Endodermal cell (in vitro differentiated cells): ENCODE measurements at places on chromosomes 6 and 20. TPM values are rescaled to one million over a fixed set of nuclear protein-coding genes. Genes with fewer than 3 reads are reported as not detected.

GRCh38 chr6:146219101-146219500 is 190.2 kb downstream of the GRM1 start:
- H3K36me3 ChIP-seq: no peaks in the 10 kb centered on the region
- no peaks in the 10 kb centered on the region for H3K27me3 ChIP-seq
- H3K4me3 ChIP-seq: no peak overlapping the region
- no peak for DNase-seq
- peaks cover 12% of the 10 kb centered on the region for H3K4me1 ChIP-seq

DNA sequence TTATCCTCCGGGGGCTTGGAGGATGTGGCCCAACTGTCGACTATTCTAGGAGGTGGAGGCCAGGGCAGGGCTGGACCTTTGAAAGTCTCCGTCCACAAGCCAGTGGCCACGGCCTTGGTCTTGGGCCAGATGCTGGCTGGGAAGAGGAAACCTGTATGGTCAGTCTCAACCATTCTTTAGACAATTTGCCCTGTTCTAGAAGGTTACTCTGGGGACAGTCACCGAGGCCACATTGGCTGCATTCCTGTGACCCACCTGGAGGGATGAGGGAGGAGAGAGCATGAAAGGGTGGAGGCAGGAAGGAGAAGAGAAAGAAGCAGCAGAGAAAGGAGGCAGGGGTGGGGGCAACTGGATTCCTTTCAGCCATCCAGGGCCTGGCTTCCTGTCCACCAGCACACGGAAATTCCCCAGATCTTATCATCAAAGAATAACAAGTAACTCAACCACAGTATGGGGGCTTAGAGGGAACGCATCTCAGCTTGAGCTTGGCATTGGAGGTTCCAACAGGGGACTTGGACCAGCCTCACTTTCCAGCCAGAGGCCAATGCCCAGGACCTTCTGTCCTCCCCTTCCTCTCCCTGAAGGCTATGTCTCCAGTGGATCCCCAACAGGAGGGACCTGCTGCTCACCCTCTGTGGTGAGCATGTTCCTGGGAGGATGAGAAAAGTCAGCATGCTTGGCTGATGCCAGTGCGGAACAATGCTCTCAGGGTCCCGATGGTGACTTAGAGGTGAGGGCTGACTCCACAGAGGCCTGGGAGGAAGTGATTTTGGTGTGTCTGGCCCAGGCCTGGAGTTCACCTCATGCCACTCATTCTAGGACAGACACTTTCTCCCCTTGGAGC is 30.4 kb downstream of the TGM2 start:
- H3K27ac ChIP-seq: no peak overlapping the region
- no peak for DNase-seq
- no peaks in the 10 kb centered on the region for H3K36me3 ChIP-seq
- H3K4me3 ChIP-seq: no peak overlapping the region

- H3K36me3 ChIP-seq: peaks cover 93% of the 10 kb centered on the region
- no peak overlapping the region for H3K27ac ChIP-seq
- no peak overlapping the region for H3K4me3 ChIP-seq
- no peak for DNase-seq
- peaks cover 13% of the 10 kb centered on the region for H3K4me1 ChIP-seq
These were observed 13.1 kb downstream of the PRDM1 start for GRCh38 chr6:106099235-106099537.

DNA sequence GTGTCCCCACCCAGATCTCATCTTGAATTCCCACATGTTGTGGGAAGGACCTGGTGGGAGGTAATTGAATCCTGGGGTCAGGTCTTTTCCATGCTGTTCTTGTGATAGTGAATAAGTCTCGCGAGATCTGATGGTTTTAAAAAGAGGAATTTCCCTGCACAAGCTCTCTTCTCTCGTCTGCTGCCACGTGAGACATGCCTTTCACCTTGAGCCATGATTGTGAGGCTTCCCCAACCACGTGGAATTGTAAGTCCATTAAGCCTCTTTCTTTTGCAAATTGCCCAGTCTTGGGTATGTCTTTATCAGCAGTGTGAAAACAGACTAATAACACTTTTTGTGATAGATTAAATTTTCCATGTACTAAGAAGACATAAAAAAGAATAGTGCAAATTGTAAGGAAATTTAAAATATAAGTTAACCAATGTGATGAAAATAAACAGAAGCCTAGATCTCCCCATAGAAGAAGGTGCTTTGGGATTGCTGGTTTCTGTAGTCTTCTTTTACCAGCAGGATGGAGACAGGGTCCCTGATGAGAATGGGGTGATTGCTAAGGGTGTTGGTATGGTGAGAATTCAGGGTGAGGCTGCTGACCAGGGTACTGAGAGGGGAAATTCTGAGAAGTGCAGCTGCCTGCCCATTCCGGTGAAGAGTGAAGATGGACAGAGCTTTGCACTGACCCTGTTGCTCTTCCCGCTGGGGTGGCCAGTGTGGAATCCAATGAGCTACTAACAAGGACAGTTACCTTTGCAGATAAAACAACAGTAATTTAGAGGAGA is 50.7 kb downstream of the BMP2 start:
- peaks cover 7% of the 10 kb centered on the region for H3K4me1 ChIP-seq
- H3K36me3 ChIP-seq: no peaks in the 10 kb centered on the region
- no peak overlapping the region for H3K27ac ChIP-seq
- peak; percentile 77 for DNase-seq

GRCh38 chr6:153425536-153425935 is 294.5 kb upstream of the RGS17 start:
- H3K36me3 ChIP-seq: no peaks in the 10 kb centered on the region
- no peaks in the 10 kb centered on the region for H3K4me1 ChIP-seq
- no peak overlapping the region for H3K4me3 ChIP-seq
- DNase-seq: no peak
- no peaks in the 10 kb centered on the region for H3K27me3 ChIP-seq
- no peak overlapping the region for H3K27ac ChIP-seq

DNA sequence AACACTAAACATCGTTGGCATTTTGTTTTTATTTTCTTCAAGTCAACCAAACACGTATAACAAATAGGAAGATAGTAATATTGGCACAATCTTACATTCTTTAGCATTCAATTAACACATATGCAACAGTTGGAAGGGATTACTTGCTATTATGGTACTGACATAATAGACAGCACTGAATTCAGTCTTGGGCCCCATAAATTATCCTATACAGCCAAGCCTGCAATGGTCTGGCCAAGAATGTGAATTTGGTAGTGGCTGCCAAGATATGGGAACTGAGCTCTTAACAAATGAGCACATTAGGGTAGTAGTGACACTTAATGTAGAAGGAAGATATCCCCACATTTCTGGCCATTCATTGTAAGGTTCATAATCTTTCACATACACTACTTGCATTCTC is 44.8 kb upstream of the ARHGAP18 start:
- H3K27me3 ChIP-seq: no peaks in the 10 kb centered on the region
- H3K4me3 ChIP-seq: no peak overlapping the region
- no peaks in the 10 kb centered on the region for H3K4me1 ChIP-seq
- no peaks in the 10 kb centered on the region for H3K36me3 ChIP-seq
- DNase-seq: no peak

- H3K27ac ChIP-seq: no peak overlapping the region
- no peak for DNase-seq
- H3K36me3 ChIP-seq: no peaks in the 10 kb centered on the region
- H3K4me1 ChIP-seq: no peaks in the 10 kb centered on the region
- no peak overlapping the region for H3K4me3 ChIP-seq
- no peaks in the 10 kb centered on the region for H3K27me3 ChIP-seq
These were observed 13.8 kb upstream of the BMP7 start for GRCh38 chr20:57280221-57280620.

GRCh38 chr6:39289490-39289889 is 24.7 kb downstream of the KCNK17 start:
- H3K36me3 ChIP-seq: no peaks in the 10 kb centered on the region
- no peak overlapping the region for H3K4me3 ChIP-seq
- H3K4me1 ChIP-seq: no peaks in the 10 kb centered on the region

- H3K27ac ChIP-seq: no peak overlapping the region
- peaks cover 17% of the 10 kb centered on the region for H3K36me3 ChIP-seq
- H3K4me3 ChIP-seq: no peak overlapping the region
- DNase-seq: no peak
These were observed 131.8 kb downstream of the SLC23A2 start for GRCh38 chr20:4869290-4870193.

- no peak overlapping the region for H3K27ac ChIP-seq
- no peaks in the 10 kb centered on the region for H3K4me1 ChIP-seq
- no peak for DNase-seq
These were observed 48.1 kb upstream of the MC3R start for GRCh38 chr20:56200456-56200855.

GRCh38 chr6:5818959-5819358 is 187.8 kb downstream of the NRN1 start:
- peaks cover 4% of the 10 kb centered on the region for H3K4me1 ChIP-seq
- no peak for DNase-seq
- no peak overlapping the region for H3K4me3 ChIP-seq
- no peaks in the 10 kb centered on the region for H3K27me3 ChIP-seq
- no peaks in the 10 kb centered on the region for H3K36me3 ChIP-seq

- no peaks in the 10 kb centered on the region for H3K4me1 ChIP-seq
- no peaks in the 10 kb centered on the region for H3K36me3 ChIP-seq
- no peak overlapping the region for H3K4me3 ChIP-seq
These were observed 12.8 kb downstream of the ME1 start for GRCh38 chr6:83417880-83418663.

- no peak overlapping the region for H3K27ac ChIP-seq
- no peaks in the 10 kb centered on the region for H3K4me1 ChIP-seq
- DNase-seq: no peak
- no peak overlapping the region for H3K4me3 ChIP-seq
- no peaks in the 10 kb centered on the region for H3K36me3 ChIP-seq
These were observed 7.9 kb upstream of the GMNN start for GRCh38 chr6:24766680-24767462.

DNA sequence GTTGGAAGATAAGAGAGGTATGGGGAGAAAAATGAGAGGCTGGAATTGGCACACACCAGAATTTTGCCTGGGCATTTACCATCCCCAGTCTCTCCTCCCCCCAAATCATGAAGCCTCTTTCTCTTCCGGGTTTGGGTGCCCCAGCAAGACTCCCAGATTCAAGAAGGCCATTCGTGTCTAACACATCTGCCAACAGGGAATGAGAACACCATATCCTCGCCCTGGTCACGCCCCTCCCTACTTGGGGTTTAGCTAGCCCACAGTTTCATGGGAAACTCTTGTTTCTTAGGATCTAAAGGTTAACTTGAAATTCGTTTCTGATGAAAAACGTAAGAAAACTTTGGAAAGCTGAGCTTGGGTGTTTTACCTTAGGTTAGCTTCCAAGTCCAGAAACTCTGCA is 105.5 kb upstream of the TMEM170B start:
- peaks cover 27% of the 10 kb centered on the region for H3K4me1 ChIP-seq
- H3K36me3 ChIP-seq: no peaks in the 10 kb centered on the region
- no peak overlapping the region for H3K4me3 ChIP-seq
- DNase-seq: no peak
- no peaks in the 10 kb centered on the region for H3K27me3 ChIP-seq
- no peak overlapping the region for H3K27ac ChIP-seq

TLDC2 gene
- total RNA-seq: 0.18 and 0.29 TPM in 2 replicates

APOBEC2 gene
- total RNA-seq: not detected in 3 replicates

SLC22A1 gene
- 0.36 to 0.80 TPM in 2 of 3 replicates, not detected in the other for total RNA-seq

SIRPB2 gene
- not detected in 3 replicates for total RNA-seq

PKHD1 gene
- total RNA-seq: 0.19 to 0.23 TPM (median 0.20 TPM) in 3 replicates

MYLK2 gene
- 0.20 to 0.48 TPM in 2 of 3 replicates, not detected in the other for total RNA-seq

PRPH2 gene
- 0.35 and 0.75 TPM in 2 replicates for total RNA-seq

HCRTR2 gene
- 0.40 TPM in 1 of 3 replicates, not detected in the others for total RNA-seq

OR2H2 gene
- not detected in 3 replicates for total RNA-seq
